ENCODE measurements at places on chromosomes 7 and 10.

GRCh38 chr7:90886416-90886815 lies 290.3 kb downstream of the CDK14 start:
- no peak for DNase-seq

- no peak for DNase-seq
Observed at GRCh38 chr10:43297534-43297933, 30.7 kb upstream of the RASGEF1A start.

GRCh38 chr10:56782503-56782902 lies 421.4 kb upstream of the ZWINT start:
- no peak for DNase-seq

DNA sequence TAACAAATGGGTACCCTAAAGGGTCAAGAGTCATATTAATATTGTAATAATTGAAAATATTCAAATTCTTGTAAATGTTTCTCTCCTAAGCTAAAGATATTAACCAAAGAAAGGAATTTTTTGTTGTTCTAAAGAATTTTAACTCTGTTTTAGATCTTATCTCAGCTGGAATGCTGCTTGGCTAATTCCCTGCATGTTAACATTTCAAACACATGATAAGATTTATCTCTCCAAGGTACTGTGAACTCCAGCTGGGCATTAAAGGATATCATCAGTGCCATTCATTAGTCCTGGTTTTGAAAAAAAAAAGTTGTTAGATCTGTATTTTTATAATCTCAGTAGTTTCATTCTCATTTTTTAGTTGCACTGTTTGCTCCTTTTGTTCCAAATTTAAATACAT lies 76.9 kb downstream of the MAPK8 start:
- no peak for DNase-seq

DNA sequence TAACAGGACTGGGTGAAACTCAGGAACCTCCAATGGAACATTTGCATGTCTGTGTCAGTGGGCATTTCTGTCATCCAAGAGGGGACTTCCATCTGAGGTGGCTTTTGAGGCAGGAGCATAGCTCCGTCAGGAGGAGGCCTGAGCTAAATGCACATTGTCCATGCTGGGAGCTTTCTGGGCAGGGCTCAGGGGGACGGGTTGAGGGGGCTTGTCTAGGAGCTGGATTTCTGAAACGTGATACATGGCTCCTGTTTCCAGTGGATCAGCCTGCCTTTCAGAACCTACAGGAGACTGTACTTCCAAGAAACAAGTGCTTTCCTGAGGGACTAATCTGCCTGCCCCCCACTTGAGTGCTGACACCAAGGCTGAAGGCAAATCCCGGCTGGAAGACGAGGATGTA lies 40.5 kb upstream of the GDF10 start:
- no peak for DNase-seq

DNA sequence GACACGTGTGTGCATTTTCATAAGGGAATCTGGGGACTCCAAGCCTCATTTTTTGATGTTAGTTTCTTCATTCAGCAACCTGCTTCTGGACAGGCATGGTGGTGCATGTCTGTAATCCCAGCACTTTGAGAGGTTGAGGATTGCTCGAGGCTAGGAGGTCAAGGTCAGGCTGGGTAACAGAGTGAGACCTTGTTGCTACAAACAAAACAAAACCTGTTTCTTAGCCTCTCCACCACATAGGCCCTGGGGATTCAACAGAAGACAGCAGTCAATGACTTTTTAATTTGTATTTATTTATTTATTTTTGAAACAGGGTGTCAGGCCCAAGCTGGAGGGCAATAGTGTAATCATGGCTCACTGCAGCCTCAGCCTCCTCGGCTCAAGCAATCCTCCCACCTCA lies 6.9 kb upstream of the CYTH3 start:
- no peak for DNase-seq

DNA sequence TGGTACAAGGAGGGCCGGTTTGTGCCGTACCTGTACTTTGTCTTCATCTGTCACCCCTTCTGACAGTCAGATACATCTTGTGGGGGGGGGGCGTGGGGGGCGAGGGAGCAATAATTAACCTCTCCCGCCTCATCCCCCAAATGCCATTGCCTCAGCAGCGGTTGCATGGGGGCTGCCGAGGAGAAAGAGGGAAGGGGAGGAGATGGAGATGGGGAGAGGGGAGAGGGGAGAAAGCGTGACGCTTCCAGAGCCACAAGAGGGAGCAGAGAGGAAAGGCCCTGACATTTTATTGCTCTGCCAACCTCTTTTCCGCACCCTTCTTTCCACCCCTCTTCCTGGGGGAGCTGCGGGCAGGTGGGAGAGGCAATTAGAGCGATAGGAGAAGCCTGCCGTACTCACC lies 11.8 kb downstream of the KAZALD1 start:
- DNase-seq = no peak

- no peak for DNase-seq
Observed at GRCh38 chr7:16846601-16847165, 35.1 kb downstream of the AGR3 start.

DNA sequence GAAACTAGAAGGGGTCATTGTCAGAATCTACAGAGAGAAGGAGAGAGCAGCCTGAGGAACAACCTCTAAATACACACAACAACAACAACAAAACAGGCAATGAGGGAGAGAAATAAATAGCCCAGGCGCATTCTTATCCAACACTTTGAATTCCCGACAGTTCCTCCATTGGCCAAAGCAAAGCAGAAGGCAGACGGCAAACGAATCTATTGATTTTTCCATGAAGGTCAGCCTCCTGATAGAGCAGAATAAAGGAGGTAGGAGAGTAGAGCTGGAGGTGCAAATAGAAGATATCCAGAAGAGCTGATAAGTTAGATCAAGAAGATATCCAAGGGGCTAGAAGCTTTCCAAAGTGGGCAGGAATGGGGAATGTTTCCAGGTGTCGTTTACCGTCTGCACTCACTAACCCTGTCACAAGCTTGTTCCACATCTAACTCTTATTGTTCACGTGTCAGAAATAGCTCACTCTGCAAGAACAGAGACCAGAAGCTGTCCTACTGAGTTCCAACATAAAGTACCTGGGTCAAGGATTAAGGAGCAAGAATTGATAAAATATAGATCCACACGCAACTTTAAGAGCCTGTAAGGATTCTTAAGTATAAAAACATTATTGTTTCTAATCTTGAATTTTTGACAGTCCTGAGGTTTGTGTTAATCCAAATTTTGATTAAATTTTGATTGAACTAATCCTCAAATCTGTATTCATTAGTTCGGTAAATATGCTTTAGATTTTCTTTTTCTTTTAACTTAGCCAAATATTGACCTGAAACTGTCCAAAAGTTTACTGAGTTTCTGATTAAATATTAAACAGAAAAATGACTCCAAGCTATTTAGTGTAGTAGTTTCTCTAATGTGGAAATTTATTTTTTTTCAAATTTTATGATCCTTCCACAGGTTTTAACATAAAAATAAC lies 45.7 kb downstream of the PTN start:
- DNase-seq = no peak

GRCh38 chr7:26856176-26856985 lies 8.0 kb downstream of the SKAP2 start:
- DNase-seq = peak; percentile 10

DNA sequence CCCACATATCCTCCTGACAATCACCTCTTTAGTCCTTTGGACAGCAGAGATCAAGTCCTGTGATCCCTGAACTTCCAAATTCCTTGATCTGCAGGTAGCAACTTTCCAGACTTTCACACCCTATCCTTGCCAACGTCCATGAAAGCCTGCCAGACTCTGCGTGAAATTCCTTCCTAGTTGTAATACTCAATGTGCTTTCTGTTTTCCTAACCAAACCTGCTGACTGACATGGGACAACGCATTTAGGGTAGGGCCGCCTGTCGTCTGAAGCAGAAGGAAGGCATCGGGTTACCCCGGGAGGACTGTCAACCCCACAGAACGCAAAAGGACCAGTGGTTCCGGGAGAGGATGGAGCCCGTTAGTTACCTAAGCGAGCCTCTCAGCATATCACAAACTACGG lies 23.9 kb downstream of the ITGA8 start:
- no peak for DNase-seq

- DNase-seq = no peak
Observed at GRCh38 chr7:157553256-157553655, 216.5 kb downstream of the DNAJB6 start.

- DNase-seq = no peak
Observed at GRCh38 chr10:88408096-88408495, 175.0 kb downstream of the RNLS start.

DNA sequence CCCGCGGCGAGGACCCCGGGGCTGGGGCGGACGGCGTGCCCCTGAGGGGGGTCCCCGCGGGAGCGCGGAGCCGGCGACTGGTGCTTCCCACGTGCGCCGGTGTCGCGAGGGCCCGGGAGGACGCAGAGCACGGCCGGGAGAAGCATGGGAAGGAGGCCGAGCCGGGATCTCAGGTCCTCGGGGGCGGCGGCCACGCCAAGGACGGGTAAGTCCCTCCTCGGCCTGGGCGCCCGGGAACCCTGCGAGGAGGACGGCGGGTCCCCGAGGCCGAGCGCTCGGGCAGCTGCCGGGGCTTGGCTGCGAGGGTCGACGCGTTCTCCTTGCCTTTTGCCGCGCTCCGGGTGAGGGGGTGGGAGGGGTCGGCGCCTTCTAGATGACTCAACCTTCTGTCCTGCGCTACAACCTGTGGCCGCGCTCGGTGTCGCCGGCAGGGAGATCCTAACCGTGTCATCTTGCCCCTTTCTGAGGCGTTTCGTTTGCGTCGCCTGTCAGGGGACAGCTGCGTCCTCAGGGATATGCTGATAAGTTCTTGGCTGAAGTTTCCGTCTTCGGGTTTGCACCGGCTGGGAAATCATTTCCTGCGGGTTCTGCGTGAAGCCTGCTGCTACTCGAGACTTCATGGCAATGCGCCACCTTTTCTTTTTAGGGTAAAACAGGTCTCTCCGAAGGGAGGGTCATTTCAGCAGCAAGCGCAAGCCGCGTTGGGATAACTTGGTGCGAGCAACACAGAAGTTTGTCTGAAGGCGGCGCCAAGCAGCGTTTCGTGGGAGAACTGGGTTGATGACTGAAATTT lies 529 bp downstream of the TASOR2 start:
- DNase-seq = peak; percentile 66

DNA sequence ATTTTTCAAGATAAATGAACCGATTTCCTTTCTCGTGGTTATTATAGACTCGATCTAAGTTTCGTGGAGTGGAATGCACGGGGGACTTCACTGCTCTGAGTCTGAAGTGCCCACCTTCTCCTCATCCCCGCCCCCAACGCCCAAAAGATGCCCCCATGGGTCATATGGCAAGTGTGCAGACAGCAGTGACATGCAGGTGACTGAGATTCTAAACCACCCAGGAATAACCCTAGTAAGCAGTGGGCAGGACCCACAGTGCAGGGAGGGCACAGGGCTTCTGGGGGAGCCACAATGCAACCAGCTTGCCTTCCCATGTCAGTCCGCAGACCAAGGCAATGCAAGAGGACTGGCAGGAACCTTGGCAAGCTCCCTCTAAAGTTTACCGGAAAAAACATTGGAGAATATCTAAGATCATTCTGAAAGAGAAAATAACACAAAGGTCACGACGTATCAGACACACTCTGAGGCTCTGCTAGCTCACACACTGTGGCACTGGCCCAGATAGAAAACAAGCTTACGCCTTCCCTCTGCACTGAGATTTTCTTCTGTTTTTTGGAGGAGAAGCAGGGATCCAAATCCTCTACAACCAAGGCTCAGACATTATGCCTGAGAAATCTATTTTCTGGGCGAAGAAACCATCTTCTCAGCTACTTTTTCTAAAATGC lies 239.6 kb downstream of the MAD1L1 start:
- DNase-seq = no peak

- no peak for DNase-seq
Observed at GRCh38 chr7:66304536-66304935, 99.4 kb downstream of the TPST1 start.

GRCh38 chr7:101983147-101983811 lies 165.9 kb downstream of the CUX1 start:
- no peak for DNase-seq

DNA sequence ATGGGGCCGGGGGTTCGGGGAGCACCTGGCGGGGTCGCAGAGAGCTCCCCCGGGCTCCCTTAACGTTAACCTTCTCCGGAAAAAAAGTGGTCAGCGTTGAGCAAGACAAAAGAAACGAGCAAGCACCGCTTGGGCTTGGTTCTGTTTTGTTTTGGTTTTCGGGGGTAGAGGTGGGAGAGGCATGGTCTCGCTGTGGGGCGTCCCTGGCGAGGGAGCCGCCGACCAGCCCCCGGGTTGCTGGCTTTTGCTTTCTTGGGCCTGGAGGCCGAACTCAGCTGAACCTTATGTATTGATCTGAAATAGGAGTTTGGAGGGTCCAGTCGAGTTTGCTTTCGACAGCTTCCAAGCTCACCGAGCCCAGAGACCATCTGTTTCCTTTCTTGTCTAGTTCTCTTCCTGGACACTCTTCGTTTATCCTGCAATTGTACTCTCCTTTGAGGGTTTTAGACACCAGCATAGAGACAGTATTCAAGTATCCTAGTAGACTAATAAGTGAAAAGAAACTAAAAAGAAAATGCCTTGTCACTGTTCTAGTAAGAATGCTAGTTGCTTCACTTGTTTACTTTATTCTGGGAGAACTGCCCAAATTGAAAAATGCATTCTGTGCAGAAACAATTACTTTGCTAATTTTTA lies 980 bp downstream of the FHIP2A start:
- DNase-seq = peak; percentile 33

DNA sequence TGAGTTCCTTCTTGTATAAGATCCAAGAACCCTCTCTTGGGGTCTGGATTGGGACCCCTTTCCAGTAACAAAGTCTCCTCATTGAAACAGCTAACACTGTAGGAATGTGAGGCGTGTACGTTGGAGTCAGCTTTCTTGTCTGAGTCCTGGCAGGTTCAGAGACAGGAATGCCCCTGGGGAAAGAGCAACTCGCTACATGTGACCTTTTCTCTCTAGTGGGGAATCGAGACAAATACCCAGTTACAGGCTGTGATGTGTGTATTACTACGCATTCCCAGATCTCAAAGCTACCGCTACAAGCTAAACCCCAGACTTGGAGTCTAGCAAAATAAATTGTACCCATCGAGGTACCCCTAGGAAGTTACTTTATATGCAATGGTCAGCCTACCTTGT lies 85.6 kb upstream of the FRMD4A start:
- no peak for DNase-seq

GRCh38 chr10:130179640-130180039 lies 43.4 kb downstream of the GLRX3 start:
- peak; percentile 66 for DNase-seq

DNA sequence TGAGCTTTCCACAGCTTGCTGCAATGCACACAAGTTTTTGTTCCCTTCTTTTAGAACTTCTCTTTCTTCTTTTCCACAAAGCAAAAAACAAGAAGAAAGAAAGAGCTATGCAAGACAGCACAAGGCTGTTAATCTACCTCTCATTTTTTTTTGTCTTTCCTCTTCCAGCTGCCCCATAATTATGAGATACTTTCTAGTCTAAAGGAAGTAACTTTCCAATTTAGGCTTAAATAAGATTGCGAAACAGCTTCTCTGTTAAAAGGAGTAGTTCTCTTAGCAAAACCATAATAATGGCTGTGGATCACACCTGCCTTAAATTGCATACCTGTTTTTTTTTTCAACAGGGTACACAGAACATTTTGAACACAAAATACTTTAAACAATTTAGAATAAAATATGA lies 56.0 kb downstream of the NDUFB2 start:
- no peak for DNase-seq

- DNase-seq = no peak
Observed at GRCh38 chr7:155449008-155449868, 8.7 kb upstream of the EN2 start.

All from AG20443 (cell line).